CD4-positive, alpha-beta T cell treated with Interleukin-17A for 1 hour (primary cell): ENCODE measurements at places on chromosomes 5 and 9.

GRCh38 chr9:107215381-107215780 is 67.7 kb upstream of the RAD23B start:
- DNase-seq = no peak

DNA sequence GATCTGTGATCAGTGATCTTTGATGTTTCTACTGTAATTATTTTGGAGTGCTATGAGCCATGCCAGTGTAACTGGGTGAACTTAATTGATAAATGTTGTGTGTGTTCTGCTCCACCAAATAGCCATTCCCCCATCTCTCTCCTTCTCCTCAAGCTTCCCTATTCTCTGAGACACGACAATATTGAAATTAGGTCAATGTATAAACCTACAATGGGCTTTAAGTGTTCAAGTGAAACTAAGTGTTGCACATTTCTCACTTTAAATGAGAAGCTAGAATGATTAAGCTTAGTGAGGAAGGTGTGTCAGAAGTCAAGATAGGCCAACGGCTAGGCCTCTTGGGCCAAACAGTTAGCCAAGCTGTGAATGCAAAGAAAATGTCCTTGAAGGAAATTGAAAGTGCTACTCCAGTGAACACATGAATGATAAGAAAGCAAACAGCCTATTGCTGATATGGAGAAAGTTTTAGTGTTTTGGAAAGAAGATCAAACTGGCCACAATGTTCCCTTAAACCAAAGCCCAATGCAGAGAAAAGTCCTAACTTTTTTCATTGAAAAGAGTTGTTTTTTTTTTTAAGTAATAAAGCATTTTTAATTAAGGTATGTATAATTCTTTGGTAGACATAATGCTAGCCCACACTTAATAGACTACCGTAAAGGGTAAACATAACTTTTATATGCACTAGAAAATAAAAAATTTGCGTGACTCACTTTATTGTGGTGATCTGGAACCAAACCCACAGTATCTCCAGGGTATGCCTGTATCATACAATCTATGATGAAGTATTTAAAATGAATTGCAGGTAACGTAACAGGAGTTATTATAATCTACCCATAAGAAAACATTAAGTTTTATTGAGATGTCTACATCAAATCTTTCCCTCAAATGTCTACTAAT is 42.5 kb upstream of the ALDH1A1 start:
- no peak for DNase-seq

GRCh38 chr5:12522116-12522515 is 617.9 kb upstream of the CTNND2 start:
- DNase-seq = no peak

- no peak for DNase-seq
Observed at GRCh38 chr5:479566-480319, 36.8 kb downstream of the EXOC3 start.

GRCh38 chr5:32471784-32472183 is 27.2 kb upstream of the ZFR start:
- no peak for DNase-seq

DNA sequence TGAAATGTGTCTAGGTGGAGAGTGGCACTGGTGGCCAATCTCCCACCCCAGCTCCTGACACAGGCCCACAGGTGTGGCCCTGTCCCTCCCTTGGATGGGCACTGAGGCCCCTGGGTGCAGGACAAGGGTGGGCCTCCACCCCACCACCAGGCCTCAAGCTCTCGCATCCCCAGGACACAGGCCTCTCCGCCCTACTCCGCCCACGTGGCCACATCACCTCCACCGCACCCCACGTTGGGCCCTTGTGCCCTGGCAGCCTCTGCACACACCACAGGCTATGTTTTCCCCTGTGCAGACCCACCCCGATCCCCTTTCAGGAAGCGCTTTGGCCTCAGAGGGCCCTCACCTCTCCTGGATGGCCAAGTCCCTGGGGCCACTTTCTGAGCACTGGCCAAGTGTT is 54.7 kb downstream of the SECISBP2 start:
- no peak for DNase-seq

DNA sequence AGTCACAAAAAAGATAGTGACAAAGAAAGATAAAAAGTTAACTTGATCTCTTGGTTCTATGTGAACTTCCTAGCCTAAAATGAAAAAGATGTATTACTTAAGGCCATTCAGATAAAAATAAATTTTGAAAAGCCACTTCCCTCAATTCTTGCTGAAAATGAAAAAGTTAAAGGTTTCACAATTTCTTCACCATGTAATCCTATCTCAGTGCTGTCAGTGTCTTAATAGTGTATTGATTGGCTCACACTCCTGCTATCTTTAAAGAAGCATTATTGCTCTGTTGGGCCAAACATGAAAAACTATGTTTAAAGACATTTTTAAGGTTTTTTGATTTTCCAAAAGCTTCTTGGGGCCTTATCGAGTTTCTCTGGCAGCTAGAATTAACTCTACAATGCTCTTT is 18.1 kb upstream of the EGFLAM start:
- no peak for DNase-seq

DNA sequence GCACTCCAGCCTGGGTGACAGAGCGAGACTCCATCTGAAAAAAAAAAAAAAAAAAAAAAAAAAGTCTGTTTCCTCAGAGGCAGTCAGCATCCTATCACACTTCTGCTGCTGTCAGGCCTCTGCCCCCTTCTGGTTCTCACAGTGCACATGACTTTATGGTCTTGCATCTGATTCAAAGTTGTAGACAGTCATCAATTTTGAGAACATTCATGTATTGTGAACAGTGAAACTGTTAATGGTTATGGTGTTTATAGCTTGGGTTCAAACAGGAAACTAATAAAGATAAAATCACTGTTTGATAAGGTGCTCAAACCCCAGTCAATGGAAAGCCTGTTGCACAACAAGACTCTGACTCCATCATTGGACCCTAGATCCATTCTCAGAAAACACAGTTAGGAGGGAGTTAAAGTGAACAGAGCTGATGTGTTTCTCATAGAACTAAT is 61.4 kb downstream of the FOXD1 start:
- peak; percentile 28 for DNase-seq
